ENCODE measurements at places on chromosomes 4 and X. TPM values are rescaled to one million over a fixed set of nuclear protein-coding genes. Genes with fewer than 3 reads are reported as not detected.

STPG2 gene
- total RNA-seq, result 2.4 TPM

GRCh38 chr4:189311251-189311650 is 629.4 kb upstream of the FRG1 start:
- DNase-seq, result no peak

L1CAM gene
- 23.7 TPM for total RNA-seq

DNA sequence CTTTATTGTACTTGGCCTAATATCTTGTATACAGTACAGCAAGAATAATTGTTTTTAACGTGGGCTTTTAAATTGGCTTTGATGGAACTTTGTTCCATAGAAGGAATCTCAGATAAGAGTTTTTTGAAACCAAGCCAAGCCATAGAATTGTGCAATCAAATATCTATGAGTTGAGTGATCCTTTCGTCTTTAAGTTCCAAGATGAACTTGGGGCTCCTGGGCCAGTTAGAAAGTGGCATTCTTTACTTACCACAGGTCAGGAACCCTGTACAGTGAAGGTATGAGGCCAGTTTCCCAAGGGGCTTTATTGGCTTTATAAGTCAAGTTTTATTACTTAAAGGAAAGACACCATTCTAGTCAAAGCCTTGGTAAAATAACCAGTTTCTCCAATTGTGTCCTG is 2104.2 kb downstream of the PCDH7 start:
- no peak for DNase-seq

- no peak for DNase-seq
Measured at GRCh38 chr4:99648321-99648720, 9.3 kb downstream of the C4orf54 start.

DNA sequence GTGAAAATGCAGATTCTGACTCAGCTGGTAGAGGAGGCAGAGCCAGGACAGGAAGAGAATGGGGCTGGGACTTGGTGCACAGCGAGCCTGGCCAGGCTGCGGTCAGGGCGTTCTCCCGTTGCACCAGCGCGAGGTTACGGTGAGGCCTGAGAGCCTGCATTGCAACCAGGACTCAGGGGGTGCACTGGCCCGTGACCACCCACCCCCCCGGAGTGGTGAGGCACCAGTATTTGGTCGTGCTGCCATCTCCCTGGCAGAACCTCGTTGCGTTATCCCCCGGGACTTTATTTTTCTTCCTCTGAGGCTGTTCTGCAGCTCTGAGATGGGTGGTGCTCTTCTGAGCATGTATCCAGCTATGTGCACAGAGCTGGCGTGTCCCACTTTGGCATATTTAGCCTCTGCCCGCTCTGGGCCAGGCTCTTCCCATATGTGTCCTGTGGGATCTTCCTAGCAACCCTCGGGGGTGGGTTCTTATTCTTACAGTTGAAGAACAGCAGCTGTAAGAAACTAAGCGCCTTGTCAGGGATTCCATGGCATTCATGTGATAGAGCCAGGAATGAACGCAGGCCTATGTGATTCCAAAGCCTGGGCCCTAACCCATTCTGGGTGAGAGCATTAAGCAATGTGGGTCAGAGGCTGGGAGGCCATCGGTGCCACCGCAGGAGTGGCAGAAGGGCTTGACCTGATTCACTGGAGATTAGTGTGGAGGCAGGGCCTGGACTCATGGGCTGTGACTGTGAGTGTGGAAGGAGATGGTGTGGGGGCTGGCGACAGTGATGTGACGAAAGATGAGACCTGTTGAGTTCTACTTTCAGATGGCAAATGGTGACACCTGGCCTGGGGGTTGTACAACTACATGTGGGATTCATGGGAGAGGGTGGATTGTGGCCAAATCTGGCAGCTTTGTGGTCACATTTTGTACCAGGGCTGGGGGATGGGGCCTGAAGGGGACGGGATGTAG is 3.1 kb downstream of the TADA2B start:
- DNase-seq, result no peak

- DNase-seq, result no peak
Measured at GRCh38 chr4:153790500-153790865, 1.6 kb upstream of the SFRP2 start.

- DNase-seq, result no peak
Measured at GRCh38 chrX:140477987-140478386, 26.9 kb downstream of the SOX3 start.

JCHAIN gene
- 4.5 TPM for total RNA-seq

SCRG1 gene
- total RNA-seq, result 2.2 TPM

DNA sequence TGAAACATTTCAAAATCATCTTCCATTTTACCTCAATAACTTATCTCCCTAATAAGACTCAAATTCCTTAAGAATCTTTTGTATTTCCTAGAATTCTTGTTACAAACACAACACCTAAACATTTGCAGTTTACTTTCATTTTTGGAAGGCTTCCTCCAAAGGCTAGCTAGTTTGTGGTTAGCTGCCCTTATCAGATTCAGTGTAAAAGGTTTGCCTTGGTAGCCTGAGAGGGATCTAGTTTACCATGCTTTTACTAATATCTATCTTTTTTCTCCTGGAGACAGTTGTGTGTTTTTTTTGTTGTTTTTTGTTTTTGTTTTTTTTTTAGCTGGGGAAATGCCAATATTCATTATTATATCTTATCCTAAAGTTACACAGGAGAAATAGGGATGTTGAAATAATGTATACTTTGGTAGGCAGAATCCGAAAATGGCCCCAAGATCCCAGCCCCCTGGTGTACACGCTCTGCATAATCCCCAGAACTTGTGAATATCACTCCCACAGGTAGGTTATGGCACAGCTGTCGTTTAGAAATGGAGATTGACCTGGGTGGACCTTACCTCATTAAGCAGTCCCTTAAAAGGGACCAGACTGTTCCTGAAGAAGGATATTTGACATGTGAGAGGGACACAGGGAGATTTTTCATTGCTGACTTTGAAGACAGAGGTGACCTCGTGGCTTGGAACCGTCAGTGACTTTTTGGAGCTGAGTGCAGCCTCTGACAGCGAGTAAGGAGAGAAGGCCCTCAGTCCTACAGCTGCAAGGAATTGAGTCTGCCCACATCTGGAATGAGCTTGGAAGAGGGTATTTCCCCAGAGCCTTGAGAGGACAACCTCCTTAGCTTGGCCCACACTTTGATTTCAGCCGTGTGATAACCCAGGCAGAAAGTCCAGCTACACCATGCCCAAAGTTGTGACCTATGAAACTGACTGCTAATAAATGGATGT is 33.4 kb downstream of the SEPTIN11 start:
- DNase-seq, result no peak

CYTL1 gene
- 9.6 TPM for total RNA-seq

GRCh38 chr4:184751585-184751956 is 17.7 kb upstream of the CENPU start:
- no peak for DNase-seq

GRCh38 chr4:141853091-141853764 is 216.8 kb downstream of the IL15 start:
- DNase-seq, result no peak

DNA sequence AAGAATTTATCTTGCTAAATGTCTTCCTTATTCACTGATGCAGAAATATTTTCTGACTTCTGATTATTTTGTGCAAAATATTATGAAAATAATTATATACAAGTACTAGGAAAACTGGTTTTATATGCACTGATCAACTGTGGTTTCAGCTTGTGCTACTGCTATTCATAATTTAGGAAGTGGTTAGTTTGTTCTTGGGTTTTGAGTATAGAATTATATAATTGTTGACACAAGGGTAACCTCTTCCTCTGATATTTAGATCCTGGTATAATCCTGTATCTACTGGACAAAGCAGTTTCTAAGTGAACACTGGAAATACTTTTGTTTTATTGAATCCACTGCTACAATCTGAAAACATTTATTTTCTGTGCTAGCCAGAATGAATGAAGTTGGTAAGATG is 182.8 kb downstream of the PDGFC start:
- DNase-seq, result no peak

MAGEA9B gene
- not detected for total RNA-seq

GRCh38 chr4:86481440-86481839 is 112.7 kb upstream of the PTPN13 start:
- DNase-seq, result no peak

- DNase-seq, result no peak
Measured at GRCh38 chr4:16186986-16187385, 39.3 kb downstream of the TAPT1 start.

CNGA2 gene
- not detected for total RNA-seq

NUDT10 gene
- 0.60 TPM for total RNA-seq

DNA sequence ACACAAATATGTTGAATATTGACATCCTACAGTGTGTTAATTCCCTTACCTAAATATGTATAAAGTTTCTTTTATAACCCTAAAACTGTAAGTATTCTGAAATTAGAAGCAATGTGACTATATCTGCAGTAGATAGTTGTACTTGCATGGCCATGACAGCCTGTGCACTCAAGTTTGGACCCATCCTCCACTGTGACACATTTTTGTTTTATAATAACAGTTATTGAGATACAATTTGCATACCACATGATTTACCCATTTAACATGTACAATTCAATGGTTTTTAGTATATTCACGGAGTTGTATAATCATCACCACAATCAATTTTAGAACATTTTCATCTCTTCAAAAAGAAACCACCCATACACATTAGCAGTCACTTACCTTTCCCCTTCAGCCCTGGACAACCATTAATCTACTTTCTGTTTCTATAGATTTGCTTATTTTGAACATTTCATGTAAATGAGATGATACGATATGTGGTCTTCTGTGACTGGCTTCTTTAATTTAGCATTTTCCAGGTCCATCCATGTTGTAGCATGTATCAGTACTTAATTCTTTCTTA is 29.6 kb downstream of the HERC3 start:
- DNase-seq, result no peak

PIGA gene
- 7.8 TPM for total RNA-seq

ZMAT1 gene
- 33.1 TPM for total RNA-seq

- no peak for DNase-seq
Measured at GRCh38 chr4:12145106-12145505, 716.4 kb upstream of the HS3ST1 start.

DNA sequence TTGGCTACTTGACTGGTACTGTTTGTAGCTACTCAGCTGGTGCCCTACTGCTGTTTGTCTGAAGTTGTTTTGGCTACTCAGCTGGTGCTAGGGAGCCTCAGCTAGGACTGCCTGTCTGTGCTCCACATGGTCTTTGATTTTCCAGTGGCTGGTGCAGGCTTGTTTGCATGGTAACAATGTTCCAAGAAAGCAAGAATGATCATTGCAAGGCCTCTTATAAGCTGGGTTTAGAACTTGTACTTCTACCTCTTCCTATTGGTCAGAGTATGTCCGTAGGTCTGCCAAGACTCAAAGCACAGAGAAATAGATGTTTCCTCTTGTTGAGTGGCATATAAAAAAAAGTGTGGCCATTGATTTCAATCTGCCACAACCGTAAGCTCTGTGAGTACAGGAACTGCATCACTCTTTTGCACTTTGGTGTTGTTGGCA is 17.6 kb downstream of the NFKB1 start:
- DNase-seq, result no peak

DNA sequence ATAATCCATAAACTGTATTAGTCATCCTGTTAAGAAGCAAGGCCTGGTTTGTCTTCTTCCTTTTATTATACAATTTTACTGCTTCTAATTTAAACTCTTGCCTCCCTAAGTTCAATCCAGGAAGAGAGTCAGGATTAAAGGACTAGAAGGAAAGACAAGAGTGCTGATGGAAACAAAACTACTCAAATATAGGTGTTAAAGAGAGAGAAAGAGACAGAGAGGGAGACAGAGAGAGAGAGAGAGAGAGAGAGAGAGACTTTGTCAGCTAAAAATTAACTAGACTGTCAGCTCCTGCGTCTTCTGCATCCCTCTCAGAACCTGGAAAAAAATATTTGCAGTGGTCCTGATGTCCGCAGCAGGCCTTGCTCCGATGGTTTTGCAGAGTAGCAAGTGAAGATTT is 13.5 kb upstream of the FGG start:
- DNase-seq, result no peak

DNA sequence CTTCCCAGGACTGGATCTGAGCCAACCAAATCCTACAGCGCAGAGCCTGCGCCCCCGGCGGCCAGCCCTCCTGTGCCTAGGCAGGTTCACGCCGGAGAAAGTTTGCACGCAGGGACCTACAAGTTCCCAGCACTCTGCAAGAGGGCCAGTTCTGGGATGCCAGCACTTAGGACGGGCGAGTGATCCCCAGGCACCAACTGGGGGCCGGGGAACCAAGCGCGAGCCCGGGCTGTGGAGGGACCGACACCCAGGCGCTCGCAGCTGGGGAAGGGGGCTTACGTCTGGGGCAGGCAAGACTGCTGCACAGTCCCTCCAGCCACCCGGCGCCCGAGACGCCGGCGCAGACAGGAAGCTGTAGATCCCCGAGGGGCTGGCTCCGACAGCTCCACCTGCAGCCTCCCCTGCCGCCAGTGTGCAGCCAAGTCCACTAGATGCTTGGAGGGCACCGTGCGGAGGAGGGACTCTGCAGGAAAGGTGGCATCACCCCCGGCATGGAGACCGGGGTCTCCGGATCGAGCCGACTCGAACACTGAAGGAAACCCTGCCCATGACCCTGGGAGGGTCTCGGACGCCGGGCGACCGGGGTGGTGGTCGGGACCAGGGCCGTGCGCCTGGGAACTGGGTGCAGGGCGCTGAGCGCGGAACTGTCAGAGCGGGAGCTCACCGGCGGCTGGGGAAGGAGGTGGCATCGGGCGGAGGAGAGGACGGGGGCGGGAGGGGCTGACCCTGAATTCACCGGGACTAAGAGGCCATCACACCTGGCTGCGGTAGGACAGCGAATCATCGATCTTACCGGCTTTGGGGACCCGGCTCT is 566 bp downstream of the CORIN start:
- no peak for DNase-seq

- no peak for DNase-seq
Measured at GRCh38 chrX:40012868-40013265, 84.9 kb downstream of the BCOR start.

GRCh38 chrX:94256396-94256795 is 582.4 kb downstream of the FAM133A start:
- no peak for DNase-seq

GRCh38 chr4:17358241-17358640 is 153.6 kb downstream of the QDPR start:
- no peak for DNase-seq

DNA sequence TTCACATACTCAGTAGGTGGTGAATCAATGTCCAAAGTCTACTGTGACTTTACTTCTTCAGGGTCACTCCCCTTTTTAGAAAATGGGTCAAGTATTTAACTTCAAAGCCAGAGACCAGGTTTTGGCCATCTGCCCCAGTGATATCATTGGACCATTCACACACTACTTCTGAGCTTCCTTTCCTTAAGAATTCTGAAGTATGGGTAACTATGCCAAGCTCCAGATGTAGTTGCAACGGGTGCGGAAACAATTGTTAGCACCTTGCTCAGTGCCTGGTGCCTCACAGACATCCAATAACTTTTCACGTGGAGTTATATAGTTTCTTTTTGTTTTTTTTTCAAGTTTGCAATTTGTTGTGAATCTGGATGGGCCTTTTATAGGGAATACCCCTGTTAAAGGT is 62.6 kb downstream of the TTC29 start:
- no peak for DNase-seq

DNA sequence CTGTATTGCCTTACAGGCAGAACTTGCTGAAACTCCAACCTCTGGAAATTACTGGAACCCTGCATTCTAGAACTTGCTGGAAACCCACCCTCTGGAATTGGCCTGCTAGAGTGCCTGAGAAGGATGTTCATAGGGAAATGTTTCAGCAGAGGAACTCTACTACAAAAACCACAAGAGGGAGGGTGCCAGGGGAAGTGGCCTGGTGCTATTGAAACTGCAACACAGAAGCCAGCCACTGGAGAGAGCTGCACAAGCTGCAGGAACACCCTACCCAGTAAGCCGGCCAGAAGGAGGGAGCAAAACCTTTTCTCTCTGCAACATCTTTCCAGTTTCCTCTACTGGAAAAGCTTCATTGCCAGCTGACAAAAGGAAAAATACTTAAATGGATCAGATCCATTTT is 2.5 kb upstream of the BRWD3 start:
- DNase-seq, result no peak

GRCh38 chr4:126955292-126956183 is 677.2 kb upstream of the INTU start:
- DNase-seq, result no peak

CCNB3 gene
- total RNA-seq, result 3.5 TPM

Data from tibial nerve (tissue), 4 donors.